ENCODE measurements at places on chromosomes 4 and X.
A peak's percentile ranks its signal among the peaks of the same experiment; 100 is the strongest.

- DNase-seq, result peak; percentile 12
Observed at GRCh38 chrX:25531096-25531495, 515.3 kb upstream of the ARX start.

- no peak for DNase-seq
Observed at GRCh38 chrX:55488006-55488592, 1.5 kb downstream of the USP51 start.

DNA sequence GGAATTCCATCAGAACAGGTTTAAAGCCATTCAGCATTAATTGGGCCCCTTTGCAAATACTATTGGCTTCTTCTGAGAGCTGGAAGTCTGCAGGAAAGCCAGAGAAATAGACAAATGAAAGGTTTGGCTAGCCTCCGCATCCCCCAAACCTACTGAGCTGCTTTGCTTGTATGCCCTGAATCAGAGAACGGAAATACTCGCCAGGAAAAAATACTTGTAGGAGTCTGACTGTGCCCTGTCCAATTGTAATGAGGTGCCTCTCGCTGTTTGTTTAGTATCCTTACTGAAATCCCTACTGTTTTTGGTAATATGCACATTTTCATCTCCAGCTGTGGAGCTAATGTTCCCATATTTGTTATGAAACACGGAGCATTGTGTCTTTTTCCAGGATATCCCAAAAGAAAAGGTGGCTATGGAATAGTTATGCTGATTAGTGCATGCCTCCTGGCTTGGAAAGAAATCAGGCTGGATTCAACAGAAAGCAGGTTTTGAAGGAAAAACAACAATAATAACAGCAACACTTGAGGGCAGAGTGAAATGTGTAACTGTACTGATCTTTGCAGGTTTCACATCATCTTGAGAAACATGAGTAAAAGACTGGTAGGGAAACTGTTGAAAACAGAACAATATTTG is 50.7 kb upstream of the NLGN4X start:
- no peak for DNase-seq

DNA sequence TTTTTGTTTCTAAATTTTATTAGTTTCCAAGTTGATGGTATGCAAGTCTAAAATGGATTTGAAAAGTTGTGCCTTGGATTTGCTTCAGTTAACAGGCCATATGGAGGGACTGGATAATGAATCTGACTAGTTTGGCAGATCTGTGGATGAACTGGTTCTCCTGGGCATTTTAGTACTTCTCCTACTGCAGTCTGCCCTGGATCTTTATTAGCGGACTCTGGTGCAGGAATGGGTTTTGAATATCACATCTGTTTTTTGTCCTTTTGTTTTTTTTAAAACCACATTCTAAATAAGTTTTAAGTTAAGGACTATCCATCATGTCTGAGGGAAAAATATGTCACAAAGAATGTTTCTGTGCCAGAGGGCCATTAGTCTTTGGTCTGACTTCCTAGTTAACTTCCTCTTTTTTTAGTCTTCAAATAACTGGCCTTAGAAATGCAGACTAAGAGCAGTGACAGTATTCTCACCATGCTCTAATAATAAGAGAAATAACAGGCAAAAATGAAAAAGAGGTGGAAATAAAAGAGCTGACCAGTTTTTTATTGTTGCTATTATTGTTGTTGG is 13.9 kb upstream of the DCK start:
- DNase-seq, result no peak

- no peak for DNase-seq
Observed at GRCh38 chr4:836750-837301, 10.9 kb upstream of the CPLX1 start.

- peak; percentile 61 for DNase-seq
Observed at GRCh38 chr4:23828020-23828715, 61.7 kb downstream of the PPARGC1A start.

DNA sequence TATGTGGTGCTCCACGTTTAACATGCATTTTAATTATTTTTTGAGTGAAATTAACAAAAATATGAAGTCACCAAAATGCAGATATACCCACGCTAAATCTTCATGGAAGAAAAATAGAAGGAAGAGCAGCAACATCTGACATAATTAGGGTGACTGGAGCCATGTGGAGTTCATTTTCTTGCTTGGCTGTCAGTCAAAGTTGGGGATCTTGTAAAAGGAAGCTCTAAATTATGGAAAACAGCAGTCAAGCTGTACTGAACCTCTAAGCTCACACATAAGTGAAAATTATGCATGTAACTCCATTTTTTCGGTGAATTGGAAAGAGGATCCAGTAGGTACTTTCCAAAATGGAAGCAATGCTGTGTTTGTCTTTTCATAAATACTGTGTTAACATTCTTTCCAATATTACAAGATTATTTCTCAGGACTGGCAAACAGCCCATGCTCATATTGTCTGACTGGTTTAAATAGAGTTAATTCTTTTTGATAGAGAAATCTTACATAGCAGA is 9.7 kb upstream of the PDGFC start:
- no peak for DNase-seq

DNA sequence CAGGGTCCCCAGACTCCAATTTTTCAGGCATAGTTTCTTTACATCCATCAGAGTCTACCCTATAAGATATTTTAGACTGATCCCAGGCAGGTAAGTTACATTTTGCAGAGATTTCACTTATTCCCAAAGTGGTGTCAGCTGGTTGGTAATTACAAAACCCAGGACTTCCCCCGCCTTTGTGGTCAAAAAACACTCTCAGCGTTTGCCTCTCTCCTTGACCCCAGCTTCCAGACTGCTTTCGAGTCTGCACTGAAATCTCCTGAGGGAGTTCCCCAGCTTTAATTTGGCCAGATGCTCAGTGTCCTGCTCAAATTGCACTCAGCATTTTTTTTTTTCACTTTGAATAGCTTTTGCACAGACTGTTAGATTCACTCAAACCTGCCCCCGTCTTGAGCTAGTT is 11.2 kb upstream of the AMOT start:
- DNase-seq, result peak; percentile 63

- no peak for DNase-seq
Observed at GRCh38 chr4:8185930-8186329, 13.2 kb upstream of the SH3TC1 start.

- no peak for DNase-seq
Observed at GRCh38 chr4:21514022-21514694, 434.4 kb downstream of the KCNIP4 start.

DNA sequence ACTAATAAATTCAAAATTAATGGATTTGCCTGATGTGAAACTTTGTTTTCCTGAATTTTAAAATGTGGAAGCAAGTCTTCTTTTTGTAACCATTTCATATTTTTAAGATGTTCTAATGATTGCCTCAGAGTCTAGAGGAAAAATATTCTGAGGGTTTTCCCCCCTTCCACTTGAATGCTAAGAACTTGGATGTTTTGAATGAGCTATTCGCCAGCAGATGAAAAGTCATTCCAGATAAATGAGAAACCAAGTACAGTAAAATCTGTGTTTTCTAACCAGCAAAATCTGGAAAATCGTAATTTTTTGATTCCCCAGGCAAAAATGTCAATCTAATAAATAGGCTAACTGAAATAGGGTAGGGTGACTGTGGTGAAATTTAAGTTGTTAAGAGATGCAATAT is 45.6 kb downstream of the SLIT2 start:
- DNase-seq, result no peak

DNA sequence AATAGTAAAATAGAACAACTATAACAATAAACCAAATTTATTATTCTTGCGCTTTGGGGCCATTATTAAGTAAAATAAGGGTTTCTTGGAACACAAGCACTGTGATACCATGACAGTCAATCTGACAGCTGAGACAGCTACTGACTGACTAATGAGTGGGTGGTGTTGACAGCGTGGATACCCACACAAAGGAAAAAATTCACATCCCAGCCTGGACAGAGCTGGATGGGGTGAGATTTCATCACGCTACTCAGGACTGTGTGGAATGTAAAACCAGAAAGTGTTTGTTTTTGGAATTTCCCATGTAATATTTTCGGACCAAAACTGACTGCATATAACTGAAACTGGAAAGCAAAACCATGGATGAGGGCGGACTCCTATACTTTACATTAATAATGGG is 48.8 kb downstream of the IGFBP7 start:
- peak; percentile 78 for DNase-seq

DNA sequence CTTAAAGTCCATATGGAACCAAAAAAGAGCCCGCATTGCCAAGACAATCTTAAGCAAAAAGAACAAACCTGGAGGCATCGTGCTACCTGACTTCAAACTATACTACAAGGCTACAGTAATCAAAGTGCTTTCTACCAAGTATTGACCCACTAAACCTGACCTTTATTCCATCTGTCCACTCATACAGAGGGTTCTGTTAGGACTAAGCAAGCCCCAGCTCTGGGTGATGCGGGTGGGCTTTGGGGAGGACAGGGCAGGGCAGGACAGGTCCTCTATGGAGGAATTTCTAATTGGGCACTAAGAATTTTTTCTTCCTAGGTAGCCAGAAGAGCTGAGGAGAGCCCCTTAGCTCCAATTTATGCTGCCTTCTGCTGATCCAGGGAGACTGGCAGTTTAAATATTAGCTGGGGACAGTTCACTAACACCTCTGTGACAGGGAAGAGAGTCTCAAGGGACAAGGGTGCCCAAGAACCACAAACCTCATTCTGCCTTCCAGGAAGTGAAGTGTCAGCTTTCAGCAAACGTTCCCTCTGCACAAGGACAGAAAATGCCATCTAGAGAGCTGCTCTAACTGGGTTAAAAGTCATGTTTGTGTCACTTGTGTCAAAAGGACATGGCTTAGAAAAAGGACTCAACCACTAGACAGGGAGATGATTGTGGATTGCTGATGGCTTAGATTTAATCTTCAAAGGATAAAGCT is 143.2 kb downstream of the KIT start:
- no peak for DNase-seq

- DNase-seq, result no peak
Observed at GRCh38 chr4:146191766-146192458, 16.4 kb downstream of the LSM6 start.

GRCh38 chrX:29012867-29013266 is 425.6 kb downstream of the IL1RAPL1 start:
- DNase-seq, result no peak

GRCh38 chrX:17828171-17828570 is 32.9 kb downstream of the RAI2 start:
- no peak for DNase-seq

GRCh38 chr4:12956026-12956425 is 528.1 kb downstream of the RAB28 start:
- no peak for DNase-seq

DNA sequence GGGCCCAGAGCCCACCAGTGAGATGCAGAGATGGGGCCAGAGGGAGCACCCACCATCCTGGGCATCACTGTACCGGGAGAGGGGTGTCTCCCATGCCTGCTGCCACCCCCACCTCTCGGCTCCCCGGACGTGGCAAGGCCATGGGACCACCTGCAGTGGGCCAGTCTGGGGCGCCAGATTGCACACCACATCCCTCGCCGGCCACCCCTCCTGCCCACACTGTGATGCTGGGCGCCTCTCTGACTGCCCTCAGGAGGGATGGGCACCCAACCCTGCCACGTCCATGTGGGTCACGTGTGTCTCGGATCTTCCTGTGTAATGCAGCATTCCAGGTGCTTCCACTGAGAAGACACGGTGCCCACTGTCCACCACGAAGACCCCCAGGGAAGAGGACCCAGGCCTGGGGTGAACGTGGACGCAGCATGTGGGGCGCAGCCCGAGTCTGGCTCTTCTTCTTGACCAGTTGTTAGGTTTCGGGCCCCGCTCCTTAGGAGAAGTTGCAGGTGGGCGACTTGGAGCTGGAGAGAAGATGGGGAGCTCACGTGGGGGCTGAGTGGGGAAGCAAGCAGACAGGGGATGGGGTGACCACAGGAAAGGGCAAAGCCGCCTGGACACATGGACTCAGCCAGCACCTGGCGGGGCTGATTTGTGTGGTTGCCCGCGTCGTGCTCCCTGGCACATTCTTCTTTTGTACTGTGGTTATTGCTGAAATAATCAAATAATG is 47.7 kb downstream of the ZFYVE28 start:
- no peak for DNase-seq

GRCh38 chr4:73019462-73020047 is 50.0 kb downstream of the COX18 start:
- peak; percentile 45 for DNase-seq

- no peak for DNase-seq
Observed at GRCh38 chr4:31787701-31788100, 1067.5 kb downstream of the PCDH7 start.

- no peak for DNase-seq
Observed at GRCh38 chr4:126750723-126751122, 882.0 kb upstream of the INTU start.

DNA sequence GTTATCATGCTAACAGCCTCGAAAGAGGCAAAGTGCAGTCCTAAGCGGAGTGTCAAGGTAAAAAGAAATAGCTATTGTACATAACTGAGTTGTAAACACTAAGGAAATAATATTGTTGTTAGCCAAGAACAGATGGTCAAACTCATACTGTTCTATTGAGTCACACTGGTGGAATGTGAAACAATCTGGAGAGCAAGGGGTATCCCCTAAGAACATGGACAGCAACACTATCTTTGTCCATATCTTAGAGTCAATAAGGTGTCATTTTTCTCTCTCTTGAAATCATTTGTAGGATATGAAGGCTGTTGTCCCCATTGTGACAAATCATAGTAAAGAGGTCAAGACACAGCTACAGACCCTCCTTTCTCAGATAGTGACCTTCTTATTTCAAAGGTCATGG is 4.5 kb upstream of the PDGFC start:
- DNase-seq, result peak; percentile 94

DNA sequence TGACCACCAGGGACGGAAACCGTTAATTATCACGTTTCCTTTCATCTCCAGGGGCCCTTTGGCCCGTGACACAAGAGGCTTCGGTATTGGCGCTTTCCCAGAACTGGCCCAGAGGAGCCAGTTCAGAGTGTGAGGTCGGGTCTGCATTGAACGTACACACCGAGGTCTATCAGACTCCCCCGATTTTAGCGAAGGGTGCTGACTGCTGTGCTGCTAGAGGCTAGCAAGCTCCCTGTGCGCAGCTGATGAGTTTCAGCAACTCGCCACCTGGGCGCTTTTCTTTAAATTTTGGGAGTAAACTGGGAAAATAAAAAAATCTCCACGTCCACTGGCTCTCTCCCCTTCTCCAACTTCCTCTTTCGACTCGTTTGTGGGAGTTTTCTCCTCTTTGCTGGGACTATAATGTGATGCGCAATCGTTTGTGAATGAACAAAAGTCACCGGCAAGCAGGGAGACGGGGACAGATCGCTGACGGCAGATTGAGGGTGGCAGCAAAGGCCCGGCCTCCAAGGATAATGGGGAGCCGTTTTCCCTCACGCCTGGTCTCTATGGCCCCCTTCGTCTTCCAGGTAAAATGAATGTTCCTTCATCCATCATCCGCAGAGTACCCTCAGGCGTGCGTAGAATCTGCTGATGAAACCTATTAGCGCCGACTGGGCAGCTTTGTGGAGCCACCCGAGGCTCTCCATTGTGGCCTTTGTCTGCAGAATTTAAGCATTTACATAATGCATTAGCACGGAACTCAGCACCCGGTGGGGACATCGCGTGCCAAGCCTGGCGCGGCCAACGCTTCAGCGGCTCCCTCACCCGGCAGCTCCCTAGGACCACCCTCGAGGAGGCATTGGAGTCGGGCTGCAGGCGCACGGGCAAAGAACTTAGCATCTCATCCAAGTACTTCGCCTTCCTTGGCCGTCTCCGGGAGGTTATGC is 1.6 kb upstream of the LRAT start:
- DNase-seq, result no peak

- DNase-seq, result peak; percentile 21
Observed at GRCh38 chrX:44974451-44974850, 101.5 kb downstream of the KDM6A start.

- DNase-seq, result no peak
Observed at GRCh38 chr4:81204571-81204970, 10.5 kb downstream of the PRKG2 start.

GRCh38 chr4:4872314-4872903 is 12.9 kb downstream of the MSX1 start:
- DNase-seq, result no peak

Measured in renal cortical epithelial cell (primary cell).